ENCODE measurements at places on chromosomes 11 and 22.
A peak's percentile ranks its signal among the peaks of the same experiment; 100 is the strongest.

GRCh38 chr11:133038850-133039249, 493.5 kb downstream of the OPCML start:
- no peak for DNase-seq

DNA sequence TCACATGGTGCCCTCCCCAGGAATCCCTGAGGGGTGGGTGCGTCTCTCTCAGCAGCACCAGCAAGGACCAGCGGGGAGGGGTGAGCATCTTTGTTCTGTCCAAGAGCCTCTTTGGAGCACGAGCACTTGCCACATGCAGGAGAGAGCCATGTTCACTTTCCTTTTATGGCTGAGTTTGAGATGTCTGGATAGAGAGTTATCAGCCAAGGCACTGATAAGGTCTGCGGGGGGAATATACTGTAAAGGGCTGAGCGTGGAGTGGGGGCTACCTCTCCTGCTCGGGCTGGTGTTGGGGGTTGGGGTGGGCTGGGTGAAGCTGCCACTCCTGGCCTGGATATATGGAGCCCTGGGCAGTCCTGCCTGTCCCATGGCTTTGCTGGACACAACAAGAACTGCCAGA, 34.9 kb upstream of the CCDC188 start:
- DNase-seq = no peak

GRCh38 chr22:39259666-39260065, 14.9 kb upstream of the PDGFB start:
- no peak for DNase-seq

GRCh38 chr11:7635137-7635536, 38.2 kb downstream of the CYB5R2 start:
- peak; percentile 57 for DNase-seq

GRCh38 chr22:47788461-47788860, 1026.0 kb downstream of the TBC1D22A start:
- no peak for DNase-seq

GRCh38 chr11:1564535-1565172, 7.4 kb downstream of the DUSP8 start:
- DNase-seq = peak; percentile 73

GRCh38 chr11:75499423-75500190, 26.1 kb downstream of the GDPD5 start:
- DNase-seq = no peak

GRCh38 chr22:28837640-28838039, 37.3 kb upstream of the XBP1 start:
- no peak for DNase-seq

DNA sequence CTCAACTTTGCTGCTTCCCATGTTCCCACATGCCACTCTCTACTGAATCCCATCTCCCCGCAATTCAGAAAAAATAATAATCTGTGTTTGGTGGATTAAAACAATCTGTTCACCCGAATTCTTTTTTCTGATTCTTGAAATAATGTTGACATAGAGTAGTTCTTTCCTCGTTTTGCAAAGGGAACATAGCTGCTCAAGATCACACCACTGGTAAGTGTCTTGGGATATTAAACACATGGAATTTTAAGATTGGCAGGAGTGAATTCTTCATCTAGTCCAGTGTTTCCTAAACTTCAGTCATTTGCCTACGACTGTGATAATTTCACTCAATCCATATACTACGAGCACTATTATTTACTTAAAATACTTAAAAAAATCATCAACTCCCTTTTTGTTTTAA, 6.0 kb downstream of the ELF5 start:
- no peak for DNase-seq

Measured in BE2C (cell line).